Posterior vena cava (tissue), 2 donors: ENCODE measurements at places on chromosomes 5 and 9. TPM values are rescaled to one million over a fixed set of nuclear protein-coding genes. Genes with fewer than 3 reads are reported as not detected.

BAG1 gene
- total RNA-seq: 103 TPM

KCTD16 gene
- 0.24 TPM for total RNA-seq

SLIT3 gene
- 140 TPM for total RNA-seq

CLIC3 gene
- 3.8 TPM for total RNA-seq

PCDHGA11 gene
- 4.6 TPM for total RNA-seq

COL23A1 gene
- 3.0 TPM for total RNA-seq

SLC36A3 gene
- not detected for total RNA-seq

PDLIM4 gene
- 82.5 TPM for total RNA-seq

- DNase-seq: peak; percentile 95
Observed at GRCh38 chr9:136619742-136620440, 42.8 kb upstream of the EGFL7 start.

DNA sequence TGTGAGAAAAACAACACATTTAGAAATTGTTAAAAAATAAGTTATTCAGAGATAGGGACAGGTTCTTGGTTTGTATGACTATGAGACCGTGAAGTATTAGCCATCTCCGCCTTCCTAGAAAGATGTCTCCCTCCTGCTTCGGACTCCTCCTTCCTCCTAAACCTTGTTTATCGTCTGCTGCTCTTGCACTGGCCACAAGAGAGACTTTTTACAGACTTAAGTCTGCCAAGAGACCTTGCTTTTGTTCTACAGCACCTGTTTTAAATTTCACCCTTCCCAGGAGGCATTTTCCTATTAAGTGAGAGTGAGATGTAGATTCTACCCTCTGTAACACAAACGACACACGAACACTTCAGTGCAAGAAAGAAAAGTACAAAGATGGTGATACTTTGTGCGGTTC, 274.6 kb downstream of the ARHGEF28 start:
- no peak for DNase-seq

GRCh38 chr5:82384034-82384750, 106.0 kb upstream of the RPS23 start:
- DNase-seq: no peak

DNA sequence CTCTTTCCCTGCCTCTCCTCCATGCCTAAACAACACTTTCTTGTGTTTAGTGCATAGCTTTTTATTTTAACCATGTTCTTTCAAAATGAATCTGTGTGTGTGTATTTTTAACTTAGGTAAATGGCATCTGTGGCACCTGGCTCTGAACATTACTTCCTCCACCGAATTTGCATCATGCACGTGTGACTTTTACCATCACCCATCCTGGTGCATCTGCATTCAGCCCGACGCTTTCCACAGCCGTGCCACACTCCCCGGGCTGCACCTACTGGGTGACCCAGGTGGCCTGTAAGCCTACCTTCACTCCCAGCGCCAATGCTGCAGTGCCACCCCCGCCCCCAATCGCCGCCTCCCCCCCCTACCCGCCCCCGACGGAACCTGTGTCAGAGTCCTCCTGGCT, 12.7 kb upstream of the FCN1 start:
- DNase-seq: peak; percentile 62

DNA sequence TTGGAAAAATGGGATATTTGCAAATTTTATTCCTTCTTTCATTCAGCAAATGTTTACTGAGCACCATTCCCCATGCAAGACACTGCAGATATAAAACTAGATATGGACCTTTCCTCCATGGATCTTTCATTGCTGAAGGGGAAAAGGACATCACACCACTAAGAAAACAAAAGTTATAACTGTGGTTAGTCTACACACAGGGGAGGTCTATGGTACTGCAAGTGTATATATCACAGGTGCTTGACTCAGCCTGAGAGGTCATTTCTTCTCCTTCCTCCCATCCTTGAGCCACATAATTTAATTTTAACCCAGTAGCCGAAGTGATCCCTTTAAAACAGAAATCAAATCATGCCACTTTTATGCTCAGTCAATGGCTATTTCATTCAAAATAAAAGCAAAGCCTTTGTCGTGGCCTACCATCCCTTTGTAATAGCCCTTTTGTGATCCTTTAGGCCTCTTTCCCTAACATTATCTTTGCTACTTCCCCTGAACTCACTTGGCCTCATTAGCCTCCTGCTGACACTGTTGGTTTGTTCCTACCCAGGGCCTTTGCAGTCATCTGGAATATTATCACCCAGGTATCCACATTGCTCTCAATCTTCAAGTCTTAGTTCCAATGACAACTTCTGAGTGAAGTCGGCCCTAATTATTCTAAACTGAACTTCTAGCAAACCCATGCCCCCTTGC, 213.2 kb downstream of the GABRB2 start:
- no peak for DNase-seq

GRCh38 chr5:151632524-151632923, 41.4 kb upstream of the FAT2 start:
- DNase-seq: no peak

- no peak for DNase-seq
Observed at GRCh38 chr9:83935276-83935935, 14.2 kb upstream of the KIF27 start.

DNA sequence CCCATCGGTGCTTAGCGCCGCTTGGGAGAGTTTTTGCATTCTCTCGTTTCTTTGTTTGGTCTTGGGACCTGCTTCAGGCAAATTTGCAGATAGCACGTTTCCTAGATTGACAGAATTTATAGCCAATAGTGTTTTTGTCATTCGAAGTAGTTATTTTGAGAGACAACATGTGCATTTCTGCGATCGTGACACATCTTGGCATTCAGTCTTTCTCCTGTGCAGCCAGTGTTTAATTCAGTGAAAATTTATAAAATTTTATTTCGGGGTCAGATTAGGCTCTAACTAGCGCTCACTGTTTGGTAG, 830 bp downstream of the PRRC1 start:
- DNase-seq: no peak

DNA sequence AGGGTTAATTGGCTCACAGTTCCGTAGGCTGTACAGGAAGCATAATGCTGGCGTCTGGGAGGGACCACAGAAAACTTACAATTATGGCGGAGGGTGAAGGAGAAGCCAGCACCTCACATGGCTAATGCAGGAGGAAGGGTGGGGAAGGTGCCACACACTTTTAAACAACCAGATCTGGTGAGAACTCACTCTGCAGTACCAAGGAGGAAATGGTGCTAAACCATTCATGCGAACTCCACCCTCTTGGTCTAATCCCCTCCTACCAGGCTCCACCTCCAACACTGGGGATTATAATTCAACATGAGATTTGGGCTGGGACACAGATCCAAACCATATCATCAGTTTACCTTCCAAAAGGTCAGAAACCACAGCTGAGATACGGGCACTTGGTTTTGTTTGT, 122.9 kb downstream of the PDZD2 start:
- DNase-seq: no peak

GRCh38 chr5:167488371-167488770, 803.1 kb upstream of the WWC1 start:
- DNase-seq: no peak

DNA sequence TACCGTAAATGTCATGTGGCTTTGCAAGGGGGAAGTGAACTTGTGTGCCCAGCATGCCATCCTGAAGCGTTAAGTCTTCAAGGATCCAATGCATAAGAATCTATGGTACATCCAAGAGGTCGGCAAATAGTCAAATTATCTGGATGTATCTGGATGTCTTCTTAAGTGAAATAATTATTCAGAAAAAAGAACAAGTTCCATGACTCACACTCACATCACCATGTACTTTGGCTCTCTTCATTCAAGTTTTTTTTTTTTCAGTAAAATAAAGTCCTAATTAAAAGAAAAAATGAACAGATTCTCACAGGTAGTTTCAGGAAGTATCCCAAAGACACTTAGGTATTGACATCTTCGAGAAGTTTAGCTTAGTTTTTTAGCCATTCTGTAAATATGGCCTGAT, 62.7 kb upstream of the MEGF10 start:
- no peak for DNase-seq

DNA sequence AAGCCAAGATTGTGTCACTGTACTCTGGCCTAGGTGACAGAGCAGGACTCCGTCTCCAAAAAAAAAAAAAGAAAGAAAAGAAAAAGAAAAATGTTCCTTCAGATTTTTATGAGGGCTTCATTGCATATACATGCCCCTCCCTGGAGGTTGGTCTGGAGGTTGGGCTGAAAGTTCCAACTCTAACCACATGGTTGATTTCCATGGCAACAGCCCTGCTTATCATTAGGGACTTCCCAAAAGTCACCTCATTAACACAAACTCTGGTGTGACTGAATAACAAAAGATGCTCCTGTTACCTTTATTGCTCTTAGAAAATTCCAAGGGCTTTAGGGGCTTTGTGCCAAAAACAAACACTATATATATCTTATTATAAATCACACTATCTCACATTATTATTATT, 113.8 kb downstream of the TMC1 start:
- no peak for DNase-seq

DNA sequence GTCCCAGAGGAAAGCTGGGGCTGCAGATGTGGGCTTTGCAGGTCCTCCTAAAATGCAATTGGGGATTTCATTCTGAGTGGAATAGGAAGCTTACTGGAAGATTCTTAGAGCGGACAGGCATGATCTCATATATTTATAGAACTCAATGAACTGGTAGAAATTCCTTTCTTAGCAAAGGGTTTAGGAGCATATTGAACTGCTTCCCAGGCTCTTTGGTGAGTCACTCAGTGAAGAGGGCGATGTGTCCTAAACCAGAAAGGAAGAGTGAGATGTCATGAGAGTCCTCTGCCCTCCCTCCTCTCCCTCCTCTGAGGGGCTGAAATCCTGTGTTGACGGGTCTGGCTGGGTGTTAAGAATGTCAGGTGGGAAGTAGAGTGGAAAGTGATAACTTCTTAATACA, 26.3 kb upstream of the SEMA6A start:
- DNase-seq: no peak
